ENCODE measurements at places on chromosomes 13 and 19.

DNA sequence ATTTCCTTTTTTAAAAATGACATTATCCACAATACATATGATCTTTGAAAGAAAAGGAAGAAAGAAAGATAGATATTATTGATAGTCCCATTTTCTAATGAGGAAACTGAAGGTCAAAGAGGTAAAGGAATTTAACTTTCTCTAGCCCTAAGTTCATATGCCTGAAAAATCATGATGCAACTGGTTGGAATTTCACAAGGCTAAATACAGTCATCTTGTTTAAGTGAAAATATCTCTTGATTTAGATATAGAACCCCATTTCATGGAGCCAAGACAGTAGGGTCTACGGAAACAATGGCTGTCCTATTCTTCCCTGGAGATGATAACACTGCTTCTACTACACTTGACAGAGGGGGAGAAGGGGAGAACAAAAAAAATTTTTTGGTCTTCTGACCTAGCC is 366.2 kb downstream of the DNAJC15 start:
- DNase-seq = no peak

DNA sequence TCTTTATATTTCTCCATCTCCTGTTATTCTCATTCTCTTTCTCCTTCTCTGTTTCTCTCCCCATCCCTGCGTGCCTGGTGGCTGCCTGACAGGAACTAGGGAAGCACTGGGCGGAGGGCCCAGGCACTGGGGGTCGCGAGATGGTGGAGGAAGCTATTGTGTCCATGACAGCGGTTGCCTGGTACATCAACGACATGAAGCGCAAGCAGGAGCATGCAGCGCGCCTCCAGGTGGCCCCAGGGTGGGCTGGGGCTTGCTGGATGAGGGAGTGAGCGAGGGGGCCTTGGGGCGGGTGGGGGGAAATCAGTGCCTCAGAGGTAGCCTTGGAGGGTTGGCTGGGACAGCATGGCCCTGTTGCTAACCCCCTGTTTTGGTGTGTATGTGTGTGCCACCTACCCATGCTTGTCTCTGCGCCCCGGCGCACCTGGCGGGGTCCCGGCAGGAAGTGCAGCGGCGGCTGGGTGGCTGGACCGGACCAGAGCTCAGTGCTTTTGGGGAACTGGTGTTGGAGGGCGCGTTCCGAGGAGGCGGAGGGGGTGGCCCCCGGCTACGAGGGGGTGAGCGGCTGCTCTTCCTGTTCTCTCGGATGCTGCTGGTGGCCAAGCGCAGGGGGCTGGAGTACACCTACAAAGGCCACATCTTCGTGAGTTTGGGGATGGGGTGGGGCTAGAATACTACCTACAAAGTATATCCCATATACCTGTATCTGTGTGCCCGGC is 5.2 kb downstream of the PLEKHG2 start:
- DNase-seq = no peak

GRCh38 chr13:91079176-91079575 is 268.3 kb upstream of the MIR17HG start:
- DNase-seq = no peak

- DNase-seq = no peak
Observed at GRCh38 chr13:110419381-110419791, 112.3 kb downstream of the COL4A2 start.

DNA sequence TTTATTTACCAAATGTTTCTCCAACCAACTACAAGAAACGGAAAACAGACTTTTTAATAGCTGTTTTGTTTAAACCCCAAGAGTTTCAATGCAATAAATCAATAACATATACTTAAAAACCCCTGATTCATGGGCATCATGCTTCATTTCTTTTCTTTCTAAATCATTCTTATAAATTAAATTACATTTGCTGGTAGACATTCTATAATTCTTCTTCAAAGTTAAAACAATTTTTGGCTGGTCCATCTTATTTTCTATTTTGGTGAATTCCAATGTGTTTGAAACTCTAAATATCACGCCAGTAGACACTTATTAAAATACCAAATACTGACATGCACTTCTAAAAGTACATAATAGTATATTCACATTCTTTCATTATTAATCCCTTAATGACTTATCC is 408.6 kb downstream of the LIG4 start:
- DNase-seq = no peak

GRCh38 chr13:98658131-98658530 is 81.2 kb upstream of the STK24 start:
- DNase-seq = no peak

- no peak for DNase-seq
Observed at GRCh38 chr19:41575998-41576397, at the start of gene CEACAM21. CEACAM21 (plus strand) TSS chr19:41576166; CDS start chr19:41576275, 109 bp downstream.

- no peak for DNase-seq
Observed at GRCh38 chr13:27962128-27962841, 6.8 kb downstream of the CDX2 start.

DNA sequence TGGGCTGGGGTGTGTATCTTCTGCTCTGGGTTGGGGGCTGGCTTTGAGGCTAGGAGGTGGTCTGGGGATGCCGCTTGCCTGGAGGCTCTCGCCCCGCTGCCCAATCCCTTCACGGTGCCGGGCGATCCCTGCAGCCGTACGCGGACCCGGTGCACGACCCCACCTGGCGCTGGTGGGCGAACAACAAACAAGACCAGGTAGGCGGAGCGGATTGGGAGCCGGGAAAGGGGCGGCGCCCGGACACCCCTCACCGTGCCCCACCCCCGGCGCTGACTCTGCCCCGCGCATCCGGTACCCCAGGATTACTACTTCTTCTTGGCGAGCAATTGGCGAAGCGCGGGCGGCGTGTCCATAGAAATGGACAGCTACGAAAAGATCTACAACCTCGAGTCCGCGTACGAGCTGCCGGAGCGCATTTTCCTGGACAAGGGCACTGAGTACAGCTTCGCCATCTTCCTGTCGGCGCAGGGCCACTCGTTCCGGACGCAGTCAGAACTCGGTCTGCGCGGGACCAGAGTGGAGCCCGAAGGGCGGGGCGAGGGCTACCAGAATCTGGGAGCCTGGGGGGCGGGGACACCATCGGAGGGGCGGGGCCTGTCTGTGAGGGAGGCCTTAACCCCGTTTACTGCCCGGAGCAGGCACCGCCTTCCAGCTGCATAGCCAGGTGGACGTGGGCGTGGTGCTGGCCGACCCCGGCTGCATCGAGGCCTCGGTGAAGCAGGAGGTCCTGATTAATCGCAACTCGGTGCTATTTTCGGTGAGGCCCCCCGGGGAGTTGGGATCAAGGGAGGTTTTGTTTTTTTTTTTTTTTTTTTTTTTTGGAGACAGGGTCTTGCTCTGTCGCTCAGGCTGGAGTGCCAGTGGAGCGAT is 12.1 kb upstream of the PSMD8 start:
- DNase-seq = peak; percentile 51

- peak; percentile 12 for DNase-seq
Observed at GRCh38 chr19:55216461-55217198, 7.3 kb upstream of the PTPRH start.

DNA sequence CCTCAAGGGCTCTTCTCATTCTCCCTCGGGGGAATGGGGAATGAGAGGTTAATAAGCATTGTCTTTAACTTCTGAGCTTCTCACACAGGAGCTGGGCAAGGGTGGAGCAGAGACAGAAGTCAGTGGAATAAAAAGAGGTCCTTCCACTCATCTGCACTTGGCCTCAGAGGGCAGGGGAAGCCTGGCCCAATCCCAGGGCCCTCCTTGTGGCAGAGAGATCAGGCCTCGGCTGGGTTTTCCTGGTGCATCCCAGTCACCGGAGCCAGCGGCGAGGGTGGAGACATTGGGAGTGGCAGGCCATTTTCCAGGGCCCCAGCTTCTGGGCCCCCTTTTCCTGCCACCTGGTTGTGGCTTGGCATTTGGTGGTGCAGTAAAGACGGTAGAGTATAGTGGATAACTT is 10.6 kb downstream of the CALM3 start:
- DNase-seq = no peak

GRCh38 chr13:52665325-52665724 is 12.7 kb downstream of the SUGT1 start:
- DNase-seq = no peak

DNA sequence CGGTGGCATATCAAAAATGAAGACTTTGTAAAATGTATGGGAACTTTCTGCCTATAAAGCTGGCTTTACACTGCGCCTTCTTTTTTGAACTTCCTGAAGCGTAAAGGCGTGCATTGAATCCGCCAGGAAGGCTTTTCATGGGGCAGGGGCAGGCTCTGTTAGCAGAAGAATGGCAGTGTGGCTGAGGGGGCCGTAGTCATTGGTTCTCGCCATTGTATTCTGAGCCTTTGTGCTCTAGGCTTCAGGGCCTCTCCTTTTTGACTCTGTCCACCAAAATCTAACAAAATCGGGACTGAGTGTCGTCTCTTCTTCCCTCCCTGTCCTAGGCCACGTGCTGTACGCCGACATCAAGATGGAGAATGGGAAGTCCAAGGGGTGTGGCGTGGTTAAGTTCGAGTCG is 14.1 kb downstream of the PRAM1 start:
- no peak for DNase-seq

GRCh38 chr13:21576426-21576825 is 27.5 kb downstream of the MICU2 start:
- DNase-seq = no peak

GRCh38 chr13:46606970-46607369 is 54.0 kb downstream of the LRCH1 start:
- DNase-seq = no peak
